PC-3 (cell line): ENCODE measurements at places on chromosomes 4 and X.

DNA sequence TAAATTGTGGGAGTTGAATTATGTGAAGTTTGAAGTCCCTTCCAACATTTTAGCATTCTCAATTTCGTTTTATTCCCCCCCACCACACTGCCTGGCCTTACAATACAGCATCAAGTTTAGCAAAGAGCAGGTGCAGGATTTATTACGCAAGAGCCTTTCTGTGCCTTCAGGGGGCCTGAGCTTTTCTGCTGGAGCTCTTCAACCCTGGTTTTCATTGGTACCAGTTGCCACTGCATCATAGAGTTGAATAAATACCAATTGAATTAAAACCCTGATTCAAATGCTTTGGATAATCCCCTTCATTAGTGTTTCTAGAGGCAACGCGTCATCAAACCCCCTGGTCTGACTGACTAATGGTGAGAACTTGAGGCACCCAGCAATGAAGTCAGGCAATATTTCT, 43.6 kb upstream of the KIT start:
- no peak for DNase-seq

DNA sequence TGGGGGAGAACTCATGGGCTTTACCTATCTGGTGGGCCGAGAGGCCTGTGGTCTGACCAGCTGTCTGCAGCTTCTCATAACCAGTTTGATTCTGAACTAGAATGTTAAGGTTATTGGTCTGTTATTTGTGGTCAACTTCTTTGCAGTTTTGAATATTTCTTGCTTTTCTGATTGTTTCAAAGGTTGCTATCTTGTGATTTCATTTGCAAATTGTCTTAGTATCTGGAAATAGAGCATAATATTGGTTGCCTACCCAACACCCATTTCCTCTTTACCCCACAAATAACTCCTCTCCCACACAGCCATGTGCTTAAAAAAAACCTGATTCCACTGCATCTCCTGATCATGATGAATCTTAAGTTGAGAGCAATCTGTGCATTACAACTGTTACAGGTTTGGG, 39.1 kb upstream of the BMP2K start:
- DNase-seq: no peak

DNA sequence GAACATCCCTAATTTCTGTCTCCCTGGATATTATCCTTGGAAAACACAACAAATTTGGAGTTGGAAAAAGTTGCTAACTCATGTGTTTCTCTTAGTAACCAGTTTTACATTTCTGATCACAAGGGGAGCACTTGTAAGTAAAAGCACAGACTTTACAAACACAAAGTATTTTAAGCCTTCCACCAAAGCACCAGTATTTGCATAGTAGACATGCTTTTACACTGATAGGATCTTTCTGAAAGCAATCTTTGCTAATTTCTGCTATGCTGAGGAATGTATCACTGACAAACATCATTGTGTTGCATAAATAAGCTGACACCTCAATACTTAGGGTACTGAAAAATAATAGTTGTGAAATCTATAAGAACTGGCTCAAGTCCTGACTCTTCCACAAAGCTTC, 100.6 kb downstream of the MID1 start:
- DNase-seq: no peak

GRCh38 chrX:151712253-151712652, 3.6 kb upstream of the FATE1 start:
- no peak for DNase-seq

GRCh38 chrX:10197279-10198210, 40.8 kb downstream of the CLCN4 start:
- DNase-seq: no peak

- DNase-seq: peak; percentile 54
Measured at GRCh38 chr4:185039508-185040273, 21.4 kb downstream of the HELT start.

GRCh38 chr4:139844057-139844456, 178.4 kb downstream of the MGST2 start:
- no peak for DNase-seq

- DNase-seq: no peak
Measured at GRCh38 chrX:46310815-46311497, 234.3 kb downstream of the ZNF674 start.
